ENCODE measurements at places on chromosomes 2 and 18.

DNA sequence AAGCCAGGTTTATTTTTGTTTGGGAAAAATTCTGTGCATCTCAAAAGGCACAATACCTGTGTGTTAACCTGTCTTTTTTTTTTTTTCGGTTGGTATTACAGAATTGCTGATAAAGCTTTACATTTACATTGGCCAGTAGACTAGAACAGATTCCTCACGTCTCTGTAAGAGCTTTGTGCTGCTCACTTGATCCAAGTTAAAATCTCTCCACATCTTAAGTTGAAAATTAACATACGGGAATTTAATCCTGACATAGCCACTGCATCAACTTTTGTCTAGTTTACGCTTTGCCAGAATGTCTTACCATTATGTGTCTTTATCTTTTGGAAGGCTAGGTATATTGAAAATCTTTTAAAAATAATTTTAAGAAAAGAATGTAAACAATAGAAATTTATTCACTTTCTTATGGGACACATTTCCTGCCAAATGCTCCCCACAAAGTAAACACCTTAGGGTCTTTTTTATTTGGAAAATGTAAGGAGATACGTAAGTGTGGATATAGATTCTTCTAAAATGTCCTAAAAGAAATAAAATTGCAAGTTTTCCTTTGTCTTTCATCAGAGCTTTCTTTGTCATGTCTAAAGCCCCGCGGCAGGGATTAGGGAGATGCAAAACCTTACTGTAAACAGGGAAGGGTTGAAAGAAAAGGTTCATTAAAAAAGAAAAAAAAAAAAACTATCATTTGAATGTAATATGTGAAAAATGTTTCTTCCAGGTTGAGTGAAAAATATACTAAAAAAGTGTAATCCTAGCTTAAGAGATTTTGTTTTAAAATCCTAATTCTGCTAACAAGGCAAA, 912.8 kb downstream of the NRXN1 start:
- no peak for DNase-seq

- DNase-seq: peak; percentile 21
These were observed 742.3 kb upstream of the SLC8A1 start for GRCh38 chr2:41194230-41194629.

DNA sequence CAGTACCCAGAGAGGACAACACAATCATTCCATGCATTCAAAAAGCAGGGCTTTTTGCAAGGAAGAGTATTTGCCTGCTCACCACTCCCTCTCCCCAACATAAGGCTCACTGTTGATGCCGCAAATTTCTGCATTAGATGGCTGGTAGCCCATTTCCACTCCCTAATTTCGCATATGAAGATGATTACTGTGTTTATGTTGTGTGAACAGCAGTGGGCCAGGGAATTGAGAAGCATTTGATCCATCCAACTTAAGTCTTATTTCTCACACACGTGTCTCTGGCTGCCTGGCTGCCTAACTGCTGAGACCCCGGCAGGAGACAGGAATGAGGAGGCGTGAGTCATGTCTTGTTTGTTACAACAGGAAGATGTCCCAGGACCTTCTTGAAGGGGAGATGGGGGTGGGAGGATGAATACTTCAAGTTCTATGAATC, 294.1 kb downstream of the ALK start:
- no peak for DNase-seq

DNA sequence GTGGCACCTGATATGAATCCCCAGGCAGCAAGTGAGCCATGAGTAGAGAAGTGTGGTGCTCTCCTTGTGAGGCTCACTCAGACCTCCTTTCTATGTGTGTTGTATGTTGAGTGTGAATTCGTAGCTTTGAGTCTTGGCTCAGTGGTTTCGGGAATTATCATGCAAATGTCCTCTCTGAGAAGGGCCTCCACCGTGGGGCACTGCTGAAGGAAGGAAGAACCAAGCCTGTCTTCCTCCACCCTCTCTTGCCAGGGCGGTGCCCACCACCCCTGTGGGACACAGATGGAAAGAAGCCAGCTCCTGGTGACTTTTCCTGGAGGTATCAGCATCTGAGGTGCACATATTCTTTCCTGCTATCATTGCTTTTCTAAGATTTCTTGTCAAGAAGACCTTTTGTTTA, 156.1 kb downstream of the MYT1L start:
- no peak for DNase-seq

- no peak for DNase-seq
These were observed 109.8 kb upstream of the ALK start for GRCh38 chr2:30031184-30031583.

- DNase-seq: no peak
These were observed 38.6 kb upstream of the YPEL5 start for GRCh38 chr2:30108192-30108591.

GRCh38 chr18:57230861-57231585, 84.1 kb downstream of the BOD1L2 start:
- DNase-seq: no peak

DNA sequence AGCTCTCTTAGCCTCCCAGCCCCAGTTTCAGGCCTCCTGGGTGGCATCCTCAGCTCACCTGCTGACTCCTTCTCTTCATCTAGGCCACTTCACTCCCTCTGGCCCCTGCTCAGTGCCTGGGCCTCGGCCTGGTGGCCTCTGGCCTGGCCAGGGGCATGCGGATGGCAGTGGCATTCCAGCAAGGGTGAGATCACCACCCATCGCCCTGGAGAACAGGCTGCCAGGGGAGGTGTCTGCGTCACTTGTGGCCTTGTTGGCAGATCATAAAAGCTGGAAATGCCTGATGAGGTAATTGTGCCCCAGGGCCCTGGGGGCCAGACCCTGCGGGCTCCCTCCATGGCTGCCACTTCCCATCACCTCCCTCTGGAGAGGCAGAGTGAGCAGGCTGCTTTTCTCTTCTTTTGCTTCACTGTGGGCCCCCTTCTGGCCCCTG, 72.5 kb upstream of the SMAD2 start:
- DNase-seq: peak; percentile 64

DNA sequence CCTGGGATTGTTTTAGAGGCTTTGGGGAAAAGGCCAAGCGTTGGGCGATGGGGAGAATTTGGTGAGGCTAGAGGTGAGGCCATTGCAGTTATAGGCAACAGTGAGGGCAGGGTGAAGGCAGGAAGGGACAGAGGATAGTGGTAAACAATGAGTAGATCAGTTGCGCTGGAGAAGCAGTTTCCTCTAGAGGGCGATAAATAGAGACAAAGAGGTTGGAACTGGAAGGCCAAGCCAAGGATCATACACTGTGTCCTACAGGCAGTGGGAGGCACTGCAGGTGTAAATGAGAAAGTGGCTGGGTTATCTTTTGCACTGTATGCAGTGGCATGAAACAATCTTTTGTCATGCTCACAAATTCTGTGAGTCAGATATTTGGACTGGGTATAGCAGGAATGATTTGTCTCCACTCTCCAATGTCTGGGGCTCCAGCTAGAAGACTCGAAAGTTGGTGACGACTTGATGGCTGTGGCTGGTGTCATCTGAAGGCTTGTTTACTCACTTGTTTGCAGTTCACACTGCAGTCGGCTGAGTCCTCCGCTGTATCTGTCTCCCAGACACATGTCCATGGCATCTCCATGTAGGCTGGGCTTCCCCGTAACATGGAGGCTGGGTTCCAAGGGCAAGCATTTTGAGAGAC, 82.1 kb downstream of the TNP1 start:
- DNase-seq: peak; percentile 70

DNA sequence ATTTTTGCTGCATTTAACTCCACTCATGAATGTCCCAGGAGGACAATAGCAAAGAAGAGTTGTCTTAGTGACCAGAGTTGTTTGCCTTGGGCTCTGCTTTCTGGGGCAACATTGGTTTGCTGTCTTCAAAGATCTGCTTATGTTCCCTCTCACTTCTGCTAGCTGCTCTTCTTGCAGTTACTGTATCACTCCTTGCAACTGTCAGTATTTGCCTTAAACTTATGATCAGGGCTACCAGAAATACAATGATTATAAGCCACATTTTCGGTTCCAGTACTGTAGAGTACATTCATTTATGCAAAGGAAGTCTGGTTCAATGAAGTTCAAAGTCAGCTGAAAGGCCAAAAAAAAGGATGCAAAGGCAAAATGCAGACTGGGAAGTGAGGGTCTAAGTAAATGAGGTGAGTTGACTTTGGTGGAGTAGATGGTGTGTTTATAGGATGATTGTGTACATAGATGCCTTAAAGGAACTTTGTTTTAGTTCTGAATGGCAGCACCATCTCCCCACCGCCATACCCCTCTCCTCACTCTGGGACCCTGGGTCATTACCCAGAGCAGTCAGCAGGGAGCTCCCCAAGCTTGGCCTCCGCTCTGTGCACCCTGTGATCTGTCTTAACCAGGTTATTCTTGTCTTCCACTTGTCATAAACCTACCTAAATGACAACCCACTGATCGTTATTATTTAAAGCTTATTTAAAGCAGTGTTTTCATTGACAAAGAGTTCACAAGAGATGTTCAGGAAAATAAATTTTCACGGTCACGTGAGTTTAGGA, 236.0 kb downstream of the DOK6 start:
- DNase-seq: no peak

DNA sequence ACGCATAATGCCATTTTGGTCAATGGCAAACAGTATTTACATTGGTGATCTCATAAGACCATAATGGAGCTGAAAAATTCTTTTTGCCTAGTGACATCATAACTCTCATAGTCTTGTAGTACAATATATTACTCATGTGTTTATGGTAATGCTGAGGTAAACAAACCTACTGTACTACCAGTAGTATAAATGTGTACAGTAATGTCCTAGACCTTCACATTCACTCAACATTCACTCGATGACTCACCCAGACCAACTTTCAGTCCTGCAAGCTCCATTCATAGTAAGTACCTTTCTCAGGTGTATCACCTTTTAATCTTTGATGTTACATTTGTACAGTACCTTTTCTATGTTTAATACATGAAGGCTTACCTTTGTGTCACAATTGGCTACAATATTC, 558.2 kb upstream of the PIK3C3 start:
- DNase-seq: no peak

- DNase-seq: no peak
These were observed 835.3 kb downstream of the EPHA4 start for GRCh38 chr2:220736778-220737177.

DNA sequence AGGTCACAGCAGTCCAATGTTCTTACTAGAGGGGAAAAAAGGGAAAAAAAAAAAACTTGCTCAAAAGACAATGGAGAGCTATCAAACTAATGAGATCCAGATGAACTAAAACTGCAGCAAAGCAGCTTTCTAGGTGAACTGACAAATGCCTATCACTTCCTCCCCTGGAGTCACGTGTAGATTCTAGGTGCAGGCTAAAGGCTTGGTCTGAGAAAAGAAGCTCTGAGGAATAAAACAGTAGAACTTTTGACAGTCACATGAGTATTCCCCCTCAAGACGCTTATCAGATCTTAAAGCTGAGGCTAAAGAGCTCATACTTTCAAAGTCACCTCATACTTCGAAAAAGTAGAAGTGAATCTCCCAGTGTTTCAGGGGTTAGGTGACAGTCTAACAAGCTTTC, 42.3 kb downstream of the SMAD2 start:
- no peak for DNase-seq

DNA sequence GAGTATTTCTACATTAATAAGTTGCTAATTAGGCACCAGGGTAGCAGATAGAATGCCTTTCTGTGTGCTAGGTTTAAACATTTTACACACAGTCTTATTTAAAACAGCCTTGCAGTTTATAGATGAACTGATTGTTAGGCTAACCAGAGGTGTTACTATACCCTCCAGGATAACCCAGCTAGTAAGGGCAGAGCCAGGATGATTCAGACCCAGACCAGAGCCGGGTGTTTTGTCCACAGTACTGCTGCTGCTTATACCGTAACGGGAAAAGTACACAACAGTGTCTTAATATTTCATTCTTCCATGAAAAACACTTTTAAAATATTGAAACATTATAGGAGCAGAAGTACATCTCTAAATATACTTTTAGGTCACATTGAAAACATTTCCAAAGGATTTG, 82.7 kb downstream of the MALT1 start:
- DNase-seq: no peak

DNA sequence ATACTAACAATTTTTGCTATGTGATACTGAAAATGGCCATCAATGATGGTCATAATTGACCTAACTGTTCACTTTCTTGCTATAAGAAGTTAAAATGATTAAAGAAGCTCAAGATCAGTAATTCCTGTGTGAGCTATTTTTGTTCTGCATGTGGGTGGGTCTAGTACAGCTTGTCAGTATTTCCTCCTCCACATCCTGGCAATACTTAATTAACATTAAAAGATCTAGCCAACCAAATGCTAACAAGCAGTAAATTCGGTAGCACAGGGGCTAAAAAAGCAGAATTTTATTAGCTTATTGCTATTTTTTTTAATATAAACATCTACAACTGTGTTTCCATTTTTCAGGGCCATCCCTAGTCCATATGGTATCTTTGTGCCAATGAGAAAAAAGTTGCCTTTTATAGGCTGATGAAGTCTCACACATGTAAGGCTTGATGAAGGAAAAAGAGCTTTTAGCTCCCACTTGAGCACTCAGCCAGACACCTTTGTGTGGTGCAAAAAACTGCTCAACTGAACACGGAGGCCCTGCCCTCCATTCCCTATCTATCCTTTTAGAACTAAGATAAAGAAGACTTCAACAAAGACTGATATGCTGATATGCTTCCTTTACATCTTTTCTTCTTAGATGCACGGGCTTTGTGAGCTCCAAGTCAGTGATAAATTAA, 4.9 kb upstream of the PNO1 start:
- DNase-seq: no peak

GRCh38 chr18:2303517-2304238, 267.6 kb downstream of the METTL4 start:
- no peak for DNase-seq

DNA sequence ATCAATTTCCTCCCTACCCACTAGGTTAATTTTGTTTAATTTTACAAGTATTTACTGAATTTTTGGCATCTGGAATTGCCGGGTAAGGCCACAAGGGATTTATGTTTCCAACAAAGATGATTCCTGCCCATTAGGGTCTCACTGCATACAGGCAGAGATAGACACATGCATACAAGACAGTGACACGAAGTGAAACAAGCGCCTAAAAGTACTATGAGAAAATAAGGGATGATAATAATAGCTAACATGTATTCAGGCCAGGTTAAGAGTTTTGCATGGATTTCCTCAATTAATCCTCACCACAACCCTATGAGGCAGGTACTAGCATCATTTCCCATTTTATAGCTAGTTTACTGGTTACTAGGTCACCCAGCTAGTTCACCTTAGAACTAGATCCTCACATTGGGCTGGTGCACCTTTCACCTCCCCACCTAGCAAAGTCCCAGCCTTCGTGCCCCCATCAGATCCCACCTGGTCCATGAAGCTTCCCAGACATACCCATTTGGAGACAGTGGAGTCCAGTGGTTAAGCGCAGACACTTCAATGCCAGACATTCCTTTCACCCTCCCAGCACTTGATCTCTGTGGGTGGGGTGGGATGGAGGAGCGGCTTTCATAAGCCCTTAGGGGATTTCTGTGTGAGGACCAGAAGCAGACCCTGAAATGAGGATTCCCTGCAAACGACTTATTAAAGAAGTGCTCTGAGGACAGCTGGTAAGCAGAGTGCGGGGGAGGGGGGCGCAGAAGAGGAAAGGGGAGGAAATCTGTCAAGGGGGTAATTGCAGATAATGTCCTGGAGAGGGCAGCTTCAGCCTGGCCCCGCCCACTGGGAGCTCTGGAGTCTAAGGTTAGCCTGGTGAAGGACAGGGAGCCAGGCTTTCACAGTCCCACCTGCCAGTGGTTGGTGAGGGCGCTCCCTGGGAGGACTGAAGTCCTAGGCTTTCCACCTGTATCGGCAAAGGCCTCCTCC, 5.8 kb upstream of the DGUOK start:
- DNase-seq: no peak

- no peak for DNase-seq
These were observed 110.5 kb upstream of the TACR1 start for GRCh38 chr2:75309596-75310463.

GRCh38 chr2:7950035-7950612, 731.7 kb upstream of the ID2 start:
- DNase-seq: no peak

Measured in testis (tissue), 5 donors.